ENCODE measurements at places on chromosomes 6 and 20.
A peak's percentile ranks its signal among the peaks of the same experiment; 100 is the strongest.

DNA sequence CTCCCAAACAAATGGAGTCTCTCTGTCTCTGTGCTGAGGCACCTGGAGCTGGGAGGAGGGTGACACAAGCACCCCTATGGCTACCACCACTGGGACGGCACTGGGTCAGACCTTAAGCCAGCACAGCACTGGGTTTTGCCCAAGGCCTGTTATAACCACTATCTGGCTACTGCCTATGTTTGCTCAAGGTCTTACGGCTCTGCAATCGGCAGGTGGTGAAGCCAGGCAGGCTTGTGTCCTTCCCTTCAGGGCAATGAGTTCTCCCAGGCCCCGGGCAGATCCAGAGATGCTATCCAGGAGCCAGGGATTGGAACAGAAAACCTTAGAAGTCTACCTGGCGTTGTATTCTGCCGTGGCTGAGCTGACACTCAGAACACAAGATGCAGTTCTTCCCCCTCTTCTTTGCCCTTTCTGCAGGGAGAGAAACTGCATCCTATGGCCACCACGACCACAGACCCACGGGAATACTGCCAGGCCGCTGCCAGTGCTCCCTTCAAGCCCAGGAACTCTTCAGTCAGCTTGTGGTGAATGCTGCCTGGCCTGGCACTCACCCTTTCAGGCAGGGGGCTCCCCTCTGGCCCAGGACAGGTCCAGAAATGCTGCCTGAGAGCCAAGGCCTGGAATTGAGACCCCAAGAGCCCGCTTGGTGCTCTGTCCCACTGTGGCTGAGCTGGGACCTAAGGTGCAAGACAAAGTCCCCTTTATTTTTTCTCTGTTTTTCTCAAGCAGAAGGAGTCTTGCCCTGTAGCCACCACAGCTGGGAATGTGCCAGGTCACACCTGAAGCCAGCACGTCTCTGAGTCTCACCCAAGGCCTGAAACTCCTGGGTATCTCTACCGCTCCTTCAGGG lies 67.0 kb upstream of the FRMD1 start:
- DNase-seq: no peak

DNA sequence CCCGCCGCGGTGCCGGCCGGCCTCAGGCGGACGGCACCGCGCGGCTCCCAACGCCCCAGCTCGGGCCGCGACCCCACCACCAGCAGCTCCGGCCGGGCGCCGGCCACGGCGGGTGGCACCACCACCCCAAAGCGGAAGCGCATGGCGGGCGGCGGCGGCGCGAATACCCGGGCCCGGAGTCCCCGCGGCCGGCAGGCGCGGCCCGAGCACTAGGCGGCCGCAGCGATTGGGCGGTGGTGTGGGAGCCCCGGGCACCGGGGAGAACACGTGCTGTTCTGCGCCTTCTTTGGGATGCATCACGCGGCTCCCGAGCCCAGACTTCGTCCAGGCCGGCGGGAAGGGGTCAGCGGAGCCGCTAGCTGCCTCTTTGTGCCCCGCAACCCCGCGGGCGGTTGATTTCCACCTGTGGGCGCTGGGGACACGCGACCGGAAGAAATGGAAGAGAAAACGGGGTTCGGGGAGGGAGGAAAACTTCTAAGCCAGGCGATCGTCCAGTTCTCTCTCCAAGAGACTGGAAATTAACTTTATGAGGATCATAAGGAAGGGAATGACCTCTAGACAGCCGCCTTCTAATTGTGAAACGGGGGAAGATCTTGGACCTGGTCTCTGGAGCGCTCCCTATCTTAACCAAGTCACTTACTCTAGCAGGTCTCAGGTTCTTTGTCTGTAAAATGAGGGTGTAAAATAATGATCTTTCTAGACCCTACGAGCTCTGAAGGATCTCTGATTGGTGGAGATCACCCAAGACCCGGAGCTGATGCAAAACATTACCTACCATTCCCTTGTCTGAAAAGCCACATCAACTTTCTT lies at the start of gene EPM2A:
Gene EPM2A, minus strand, starts transcription at position 165 of the 810 bp plus-strand sequence. Its CDS starts 22 bp downstream, at position 143.
- DNase-seq: peak; percentile 89

- no peak for DNase-seq
Observed at GRCh38 chr6:30614044-30614842, 2.8 kb downstream of the PPP1R10 start.

DNA sequence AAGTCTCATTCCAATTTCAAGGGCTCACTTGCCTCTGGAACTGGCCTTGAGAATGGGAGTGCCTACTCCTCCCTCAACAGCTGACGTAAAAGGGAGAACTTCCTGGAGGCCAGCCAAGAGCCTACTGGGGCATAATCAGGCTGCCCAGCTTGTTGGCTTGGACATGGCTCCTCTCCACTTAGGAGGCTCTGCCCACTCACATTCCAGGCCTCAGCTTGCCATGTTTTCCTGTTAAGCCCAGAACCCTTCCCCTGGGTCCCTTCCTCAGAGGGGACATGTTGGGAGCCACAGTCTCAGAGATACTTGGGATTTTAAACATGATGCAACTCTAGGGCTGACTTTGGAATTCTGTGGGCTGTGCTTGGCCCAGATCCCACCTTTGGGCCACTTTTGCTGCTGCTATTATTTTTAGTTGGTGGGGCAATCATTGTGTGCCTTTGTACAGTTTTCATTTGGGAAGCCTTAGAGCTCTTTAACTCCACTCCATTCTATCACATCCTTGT lies 31.5 kb upstream of the ADTRP start:
- no peak for DNase-seq

Data from H7 (cell line).